Hindlimb muscle (tissue), 1 donor: ENCODE measurements at places on chromosomes 16 and 17.
A peak's percentile ranks its signal among the peaks of the same experiment; 100 is the strongest.

GRCh38 chr17:34974179-34974578 is 6.1 kb upstream of the LIG3 start:
- DNase-seq, result no peak

GRCh38 chr16:86952769-86953168 is 364.4 kb downstream of the C16orf95 start:
- no peak for DNase-seq

- DNase-seq, result no peak
These were observed 250.8 kb upstream of the RPL38 start for GRCh38 chr17:73952480-73953205.

DNA sequence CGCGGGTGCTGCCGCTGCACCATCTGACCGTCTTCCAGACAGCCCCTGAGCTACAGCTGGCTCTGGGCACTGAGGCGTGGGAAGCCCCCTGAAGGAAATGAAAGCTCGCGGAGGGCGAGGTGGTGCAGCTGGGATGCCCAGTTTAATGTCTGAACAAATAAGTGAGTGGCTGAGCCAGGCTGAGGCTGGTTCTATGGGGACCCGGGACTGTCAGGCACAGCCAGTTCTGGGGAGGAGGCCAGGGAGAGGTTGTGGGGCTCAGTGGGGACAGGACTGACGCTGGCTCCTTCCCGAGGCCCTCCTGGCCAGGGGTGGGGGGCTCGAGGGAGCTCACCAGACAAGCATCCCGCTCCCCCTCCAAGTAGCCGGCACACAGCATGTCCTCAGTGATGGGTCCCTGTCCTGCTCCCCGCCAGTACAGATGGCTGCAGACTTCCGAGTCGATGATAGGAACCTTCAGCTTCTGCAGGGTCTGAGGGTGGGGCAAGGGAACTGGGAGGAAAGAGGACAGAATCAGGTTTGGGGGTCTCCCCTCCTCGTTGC is 4.4 kb downstream of the PRSS22 start:
- no peak for DNase-seq

DNA sequence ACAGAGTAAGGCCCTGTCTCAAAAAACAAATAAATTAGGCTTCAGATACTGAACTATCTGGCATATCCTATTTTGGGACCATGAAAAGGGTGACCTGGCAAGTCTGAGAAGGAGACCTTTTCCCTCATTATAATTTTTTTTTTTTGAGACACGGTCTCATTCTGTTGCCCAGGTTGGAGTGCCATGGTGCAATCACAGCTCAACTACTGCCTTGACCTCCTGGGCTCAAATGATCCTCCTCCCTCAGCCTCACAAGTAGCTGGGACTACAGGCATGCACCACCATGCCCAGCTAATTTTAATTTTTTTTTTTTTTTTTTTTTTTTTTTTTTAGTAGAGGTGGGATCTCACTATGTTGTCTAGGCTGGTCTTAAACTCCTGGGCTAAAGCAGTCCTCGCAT is 37.3 kb downstream of the PLCG2 start:
- DNase-seq, result no peak

GRCh38 chr16:55569025-55569424 is 2.5 kb downstream of the CAPNS2 start:
- peak; percentile 49 for DNase-seq

DNA sequence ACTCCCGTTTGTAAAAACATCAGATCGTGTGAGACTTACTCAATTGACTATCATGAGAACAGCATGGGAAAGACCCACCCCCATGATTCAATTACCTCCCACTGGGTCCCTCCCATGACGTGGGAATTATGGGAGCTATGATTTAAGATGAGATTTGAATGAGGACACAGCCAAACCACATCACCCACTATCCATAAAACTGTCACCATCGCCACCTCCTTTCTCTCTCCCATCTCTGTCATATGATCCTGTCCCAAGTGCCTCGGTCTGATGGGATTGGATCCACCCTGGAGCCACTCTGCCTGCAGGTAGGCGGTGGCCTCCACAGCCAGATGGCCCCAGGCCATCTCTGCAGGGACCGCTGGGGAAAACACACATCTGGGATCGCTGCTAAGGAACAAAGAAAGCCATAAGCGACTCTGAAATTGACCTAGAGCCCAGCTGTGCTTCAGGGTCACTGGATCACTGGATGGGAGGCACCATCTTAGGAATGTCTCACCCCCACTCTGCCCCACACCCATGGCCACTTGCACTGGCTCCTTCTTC is 61.2 kb downstream of the TMEM186 start:
- DNase-seq, result no peak

- DNase-seq, result no peak
These were observed 2.5 kb downstream of the RSL1D1 start for GRCh38 chr16:11848842-11849241.

DNA sequence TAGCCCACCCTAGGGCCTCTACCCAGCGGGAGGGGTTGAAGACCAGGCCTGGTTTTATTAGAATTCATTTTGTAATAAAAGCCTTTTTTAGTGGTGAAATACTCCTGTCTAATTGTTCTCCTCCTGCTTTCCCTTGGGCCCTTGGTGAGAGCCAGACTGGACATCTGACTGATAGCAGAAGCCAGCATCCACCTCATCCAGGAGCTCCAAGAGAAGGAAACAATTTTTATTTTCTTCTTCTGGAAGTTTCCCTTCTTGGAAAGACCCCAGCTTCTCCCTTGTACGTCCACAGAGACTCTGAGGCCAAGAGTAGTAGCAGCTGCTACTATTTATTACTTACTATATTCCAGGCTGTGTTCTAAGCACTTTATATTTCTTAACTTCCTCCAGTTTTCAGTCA is 4.0 kb upstream of the PHKG2 start:
- peak; percentile 82 for DNase-seq

- DNase-seq, result no peak
These were observed 113.0 kb upstream of the METRNL start for GRCh38 chr17:82966415-82966814.

GRCh38 chr17:49514071-49514721 is 19.1 kb downstream of the NGFR start:
- DNase-seq, result peak; percentile 79

DNA sequence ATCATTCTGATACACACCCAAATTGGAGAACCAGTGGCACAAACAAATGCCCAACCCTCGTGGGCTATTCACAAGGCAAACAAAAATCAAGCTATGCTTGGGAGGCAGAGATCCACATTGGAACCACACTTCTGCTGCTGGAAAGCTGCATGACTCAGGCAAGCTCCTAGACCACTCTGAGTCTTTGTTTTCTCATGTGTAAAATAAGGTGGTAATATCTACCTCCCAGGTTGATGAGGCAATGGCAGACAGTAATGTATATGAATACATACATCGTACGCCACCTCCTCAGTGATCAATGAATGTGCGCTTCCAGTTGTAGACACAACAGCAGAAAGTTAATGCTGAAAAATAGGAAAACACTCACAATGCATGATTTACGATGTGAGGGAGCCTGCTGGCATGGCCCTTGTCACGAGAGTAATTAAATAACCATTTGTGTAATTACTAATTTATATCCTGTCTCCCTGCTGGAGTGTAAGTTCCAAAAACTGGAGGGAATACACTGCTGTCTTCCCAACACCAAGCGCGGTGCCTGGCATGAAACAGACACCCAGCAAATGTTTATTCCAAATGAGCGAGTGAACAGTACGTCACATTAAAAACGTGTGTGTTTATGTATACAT is 69.9 kb upstream of the HSBP1 start:
- no peak for DNase-seq

GRCh38 chr17:75504347-75505151 is 10.8 kb downstream of the CASKIN2 start:
- no peak for DNase-seq

DNA sequence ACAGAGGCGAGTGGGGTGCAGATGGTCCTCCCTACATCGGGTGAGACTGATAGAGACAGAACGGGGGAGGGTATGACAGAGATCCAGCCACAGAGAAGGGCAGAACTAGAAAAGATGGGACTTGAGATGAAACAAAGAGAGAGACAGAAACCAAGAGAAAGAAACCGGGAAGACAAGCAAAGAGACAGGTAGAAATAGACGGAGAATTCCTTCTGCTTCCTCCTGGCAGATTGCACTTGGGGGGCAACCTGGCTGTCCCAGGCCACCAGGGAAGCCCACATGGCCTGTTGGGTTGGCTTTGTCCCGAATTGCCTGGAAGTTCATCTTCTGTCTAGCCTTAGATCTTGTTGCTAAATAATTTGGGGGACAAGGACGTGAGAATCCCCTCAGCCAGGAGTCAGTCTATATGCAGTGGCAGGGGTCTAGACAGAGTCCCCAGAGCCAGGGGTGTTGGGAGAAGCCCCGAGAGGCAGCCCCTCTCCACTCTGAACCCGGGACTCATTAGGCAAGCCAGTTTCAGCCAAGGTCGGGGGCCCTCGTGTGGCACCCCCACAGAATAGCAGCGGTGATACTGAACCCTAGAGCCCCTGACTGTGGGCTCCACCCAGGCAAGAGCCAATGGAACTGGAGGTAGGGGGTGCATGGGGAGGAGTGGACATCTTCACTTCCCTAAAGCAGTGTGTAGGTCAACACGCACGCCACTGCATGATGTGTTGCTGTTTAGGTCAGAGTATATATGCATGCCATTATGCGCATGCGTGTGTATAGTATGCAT is 627 bp upstream of the TSPOAP1 start:
- DNase-seq, result no peak

- DNase-seq, result peak; percentile 83
These were observed 14.6 kb upstream of the SBK1 start for GRCh38 chr16:28277537-28278388.

- DNase-seq, result no peak
These were observed 8.3 kb downstream of the SLC5A10 start for GRCh38 chr17:18960241-18960665.

DNA sequence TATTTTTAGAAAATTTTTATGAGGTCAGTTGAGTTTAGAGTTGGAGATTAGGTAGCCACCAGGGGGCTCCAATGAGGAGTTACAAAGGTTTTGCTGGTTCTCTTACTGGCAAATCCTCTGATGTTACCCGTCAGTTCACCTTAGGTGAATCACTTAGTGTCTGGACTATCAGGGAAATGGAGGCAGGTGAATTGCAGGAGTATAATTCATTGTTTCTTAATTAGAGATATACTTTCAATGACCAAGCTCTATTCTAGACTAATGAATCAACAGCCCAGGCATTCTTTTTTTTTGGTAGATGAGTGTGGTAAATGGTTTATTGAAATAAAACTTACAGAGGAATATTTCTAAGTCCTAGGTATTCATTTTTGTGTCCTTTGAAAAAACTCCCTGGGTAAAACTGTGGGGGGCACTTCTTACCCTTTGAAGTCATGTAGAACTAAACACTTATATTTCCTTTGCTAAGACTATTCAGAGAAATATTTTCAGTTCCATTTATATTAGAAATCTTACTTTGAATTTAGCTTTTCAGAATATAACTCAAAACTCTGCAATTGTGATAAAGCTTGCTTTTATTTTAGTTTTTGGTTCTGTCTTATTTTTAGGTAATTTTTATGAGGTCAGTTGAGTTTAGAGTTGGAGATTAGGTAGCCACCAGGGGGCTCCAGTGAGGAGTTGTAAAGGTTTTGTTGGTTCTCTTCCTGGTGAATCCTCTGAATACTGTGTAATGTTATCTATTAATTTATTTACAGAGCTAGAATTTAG is 17.7 kb downstream of the PSMD11 start:
- no peak for DNase-seq

DNA sequence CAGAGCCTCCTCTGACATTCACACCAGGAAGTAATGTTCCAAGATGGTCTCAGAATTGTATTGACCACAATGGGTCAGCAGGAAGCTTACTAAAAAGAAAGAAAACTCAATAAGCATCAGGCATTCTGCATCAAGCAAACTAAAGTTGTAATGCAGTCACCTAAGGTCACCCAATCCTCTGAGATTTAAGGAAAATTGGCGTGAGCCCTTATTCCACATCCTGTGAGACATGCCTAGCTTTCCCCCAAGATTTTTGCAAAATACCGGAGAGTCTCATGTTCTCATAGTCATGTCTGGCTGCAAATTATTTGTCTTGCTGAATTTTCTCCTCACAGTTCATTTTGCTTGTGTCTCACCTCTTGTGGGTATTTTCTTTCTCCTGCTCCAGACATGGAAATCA is 417.1 kb upstream of the SOX9 start:
- no peak for DNase-seq

GRCh38 chr16:9007177-9007794 is 43.6 kb upstream of the USP7 start:
- DNase-seq, result no peak

DNA sequence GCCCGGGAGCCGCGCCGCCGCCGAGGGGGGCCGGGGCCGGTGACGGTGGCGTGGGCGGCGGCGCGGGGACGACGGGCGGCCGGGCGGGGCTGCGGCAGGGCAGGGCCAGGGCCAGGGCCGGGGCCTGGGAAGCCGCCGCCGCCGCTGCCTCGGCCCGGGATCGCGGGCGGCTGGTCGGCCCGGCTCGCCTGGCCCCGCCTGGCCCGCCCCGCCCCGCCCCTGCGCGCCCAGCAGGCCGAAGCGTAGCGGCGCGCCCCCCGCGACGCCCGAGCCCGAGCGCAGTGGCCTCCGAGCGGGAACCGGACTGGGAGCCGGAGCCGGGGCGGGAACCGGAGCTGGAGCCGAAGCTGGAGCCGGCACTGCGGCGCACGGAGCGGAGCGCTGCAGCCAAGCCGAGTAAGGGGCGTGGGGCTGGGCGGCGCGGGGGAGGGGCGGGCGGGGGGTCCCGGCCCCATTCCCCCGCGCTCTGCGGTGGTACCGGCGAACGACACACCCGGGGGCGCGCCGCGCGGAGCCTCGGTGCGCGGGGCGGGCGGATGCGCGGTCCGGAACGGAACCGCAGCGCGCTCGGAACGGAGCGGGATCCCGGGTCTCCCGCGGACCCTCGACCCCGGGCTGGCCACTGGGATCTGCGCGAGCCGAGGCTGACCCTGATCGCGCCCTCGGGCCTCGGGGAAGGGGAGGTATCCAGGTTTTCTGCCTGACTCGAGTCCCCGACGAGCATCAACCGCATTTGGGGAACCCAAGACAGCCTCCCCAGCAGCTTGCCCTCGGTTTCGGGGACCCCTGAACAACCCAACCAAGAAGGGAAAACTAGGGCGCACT is at the start of gene BEAN1:
BEAN1 (plus strand) TSS at position 260 of the 825 bp plus-strand sequence. CDS start 10,382 bp downstream, outside the sequence.
- peak; percentile 43 for DNase-seq

GRCh38 chr16:1157639-1158455 is 4.9 kb downstream of the CACNA1H start:
- no peak for DNase-seq

DNA sequence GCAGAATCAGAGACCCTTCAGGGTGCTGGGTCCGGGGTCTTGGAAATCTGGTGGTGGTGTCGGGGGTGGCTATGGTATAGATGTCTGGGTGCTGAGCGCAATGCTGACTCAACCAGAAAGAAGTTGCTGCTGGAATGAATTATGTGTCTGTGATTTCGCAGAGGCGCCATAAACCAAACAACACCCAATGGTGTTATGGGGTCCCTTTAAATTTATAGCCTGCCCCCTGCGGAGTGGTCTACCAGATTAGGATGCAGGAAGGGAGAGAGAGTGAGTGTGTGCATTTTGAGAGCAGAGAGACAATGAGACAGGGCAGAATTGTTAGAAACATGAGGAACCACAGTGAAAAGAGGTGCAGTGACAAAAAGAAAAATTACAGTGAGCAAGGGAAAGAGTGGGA is 100.7 kb upstream of the CDH11 start:
- no peak for DNase-seq

- DNase-seq, result no peak
These were observed 27.1 kb upstream of the PHF12 start for GRCh38 chr17:28978356-28978964.
